Epithelial cell of umbilical artery (primary cell): ENCODE measurements at places on chromosomes 7 and 10. TPM values are rescaled to one million over a fixed set of nuclear protein-coding genes. Genes with fewer than 3 reads are reported as not detected.

The MMP21 gene
- total RNA-seq = under 0.01 TPM in 1 of 2 replicates, not detected in the other

The TAF5 gene
- total RNA-seq = 3.9 and 8.4 TPM in 2 replicates

The PNLIPRP1 gene
- not detected in 2 replicates for total RNA-seq

The GATA3 gene
- 1.6 and 3.0 TPM in 2 replicates for total RNA-seq

The DGKI gene
- total RNA-seq = 0.15 and 0.32 TPM in 2 replicates

The ASB10 gene
- total RNA-seq = not detected in 2 replicates

The CPA4 gene
- total RNA-seq = 0.32 and 1.7 TPM in 2 replicates

The SDK1 gene
- 0.32 and 2.7 TPM in 2 replicates for total RNA-seq

The MEIG1 gene
- total RNA-seq = 0.61 TPM in 1 of 2 replicates, not detected in the other

The CRYGN gene
- total RNA-seq = not detected in 2 replicates

The ADAMTS14 gene
- total RNA-seq = under 0.01 TPM in 1 of 2 replicates, not detected in the other

The TRIP6 gene
- 42.9 and 49.5 TPM in 2 replicates for total RNA-seq

The PCGF5 gene
- 17.5 and 29.5 TPM in 2 replicates for total RNA-seq

The SYT15 gene
- total RNA-seq = not detected in 2 replicates

The FAM25G gene
- not detected in 2 replicates for total RNA-seq

The COL1A2 gene
- 21.8 and 63.1 TPM in 2 replicates for total RNA-seq

The ZNF804B gene
- total RNA-seq = not detected in 2 replicates

The CYP17A1 gene
- total RNA-seq = not detected in 2 replicates

The NPY4R gene
- not detected in 2 replicates for total RNA-seq

The PLA2G12B gene
- not detected in 2 replicates for total RNA-seq

The TUBAL3 gene
- under 0.01 and 0.15 TPM in 2 replicates for total RNA-seq

The GOT1 gene
- total RNA-seq = 27.2 and 34.4 TPM in 2 replicates

The FBXL13 gene
- total RNA-seq = 3.2 and 4.4 TPM in 2 replicates

The ZNF800 gene
- 11.7 and 12.7 TPM in 2 replicates for total RNA-seq

The GPER1 gene
- 0.32 TPM in 1 of 2 replicates, not detected in the other for total RNA-seq

The MUC12 gene
- total RNA-seq = not detected in 2 replicates
